ENCODE measurements at places on chromosomes 16 and 17.

GRCh38 chr17:3973495-3974137 is 9.4 kb upstream of the ATP2A3 start:
- no peak for DNase-seq
- H3K4me3 ChIP-seq = no peak overlapping the region

- no peaks in the 10 kb centered on the region for H3K27me3 ChIP-seq
- H3K36me3 ChIP-seq = no peaks in the 10 kb centered on the region
- DNase-seq = peak; percentile 13
- no peak overlapping the region for H3K27ac ChIP-seq
- no peaks in the 10 kb centered on the region for H3K4me1 ChIP-seq
- H3K4me3 ChIP-seq = no peak overlapping the region
Observed at GRCh38 chr17:62187681-62188080, 122.6 kb upstream of the MED13 start.

DNA sequence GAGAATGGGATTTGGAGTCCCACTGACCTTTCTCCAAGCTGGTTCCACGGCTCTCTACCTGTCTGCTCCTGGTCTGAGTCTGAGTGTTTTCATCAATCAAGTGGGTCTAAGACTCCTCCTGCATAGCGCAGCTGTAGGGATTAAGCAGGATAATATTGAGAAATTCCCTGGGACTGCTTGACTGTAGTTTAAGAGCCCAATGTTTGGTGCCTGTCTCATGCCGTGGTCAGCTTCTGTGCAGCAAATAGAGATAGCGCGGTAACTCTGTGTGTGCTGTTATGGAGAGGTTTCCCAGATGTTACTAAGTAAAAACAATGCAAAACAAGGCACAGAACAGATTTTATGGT is 21.4 kb downstream of the RPTOR start:
- H3K4me3 ChIP-seq = no peak overlapping the region
- H3K4me1 ChIP-seq = peaks cover 6% of the 10 kb centered on the region
- no peaks in the 10 kb centered on the region for H3K27me3 ChIP-seq
- H3K27ac ChIP-seq = no peak overlapping the region

DNA sequence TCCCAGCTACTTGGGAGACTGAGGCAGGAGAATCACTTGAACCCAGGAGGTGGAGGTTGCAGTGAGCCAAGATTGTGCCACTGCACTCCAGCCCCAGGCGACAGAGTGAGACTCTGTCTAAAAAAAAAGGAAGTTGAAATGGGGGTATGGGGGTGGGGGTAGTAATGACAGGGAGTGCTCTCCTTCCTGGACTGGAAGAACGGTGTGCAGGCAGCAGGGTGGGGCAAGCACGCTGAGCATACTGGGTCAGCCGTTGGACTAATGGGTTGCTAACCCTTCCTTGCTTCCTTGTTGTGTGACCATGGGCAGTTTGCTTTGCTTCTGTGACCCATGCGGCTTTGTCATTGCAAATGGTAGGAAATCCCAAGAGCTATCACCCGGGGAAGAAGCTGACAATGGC is 16.5 kb downstream of the KATNIP start:
- no peak overlapping the region for H3K27ac ChIP-seq
- no peaks in the 10 kb centered on the region for H3K27me3 ChIP-seq

DNA sequence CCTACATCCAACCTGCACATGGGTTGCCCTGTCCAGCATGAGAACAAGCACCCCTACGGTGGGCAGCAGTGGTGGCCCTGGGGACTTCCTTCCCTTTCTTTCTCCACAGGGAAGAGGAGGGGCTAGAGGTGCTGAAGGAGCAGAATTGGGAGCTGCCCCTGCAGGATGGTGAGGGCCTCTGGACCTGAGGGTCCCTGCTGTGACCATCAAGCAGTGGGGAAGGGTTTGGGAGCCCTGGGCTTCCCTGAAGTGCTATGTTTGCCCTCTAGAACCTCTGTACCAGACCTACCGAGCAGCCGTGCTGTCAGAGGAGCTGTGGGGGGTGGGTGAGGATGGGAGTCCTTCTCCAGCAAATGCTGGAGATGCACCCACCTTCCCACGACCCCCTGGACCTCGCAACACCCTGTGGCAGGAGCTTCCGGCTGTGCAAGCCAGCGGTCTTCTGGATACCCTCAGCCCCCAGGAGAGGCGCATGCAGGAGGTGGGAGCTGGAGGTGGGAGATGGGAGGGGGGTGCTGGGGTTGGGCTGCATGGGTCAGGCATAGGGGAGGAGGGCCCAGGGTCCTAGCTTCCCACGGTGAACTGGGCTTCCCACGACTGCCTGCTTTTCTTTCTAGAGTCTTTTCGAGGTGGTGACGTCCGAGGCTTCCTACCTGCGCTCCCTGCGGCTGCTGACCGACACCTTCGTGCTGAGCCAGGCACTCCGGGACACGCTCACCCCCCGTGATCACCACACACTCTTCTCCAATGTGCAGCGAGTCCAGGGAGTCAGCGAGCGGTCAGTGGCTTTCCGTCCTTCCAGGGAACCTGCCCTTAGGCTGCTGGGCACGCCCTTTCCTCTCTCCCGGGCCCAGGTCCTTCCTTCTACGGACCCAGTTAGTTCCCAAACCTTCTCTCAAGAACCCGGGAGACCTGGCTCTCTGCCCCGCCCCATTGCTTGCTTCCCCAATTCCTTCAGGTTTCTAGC is 5.0 kb downstream of the ARHGEF15 start:
- H3K4me3 ChIP-seq = peak overlapping the region; percentile 44
- H3K4me1 ChIP-seq = no peaks in the 10 kb centered on the region
- DNase-seq = peak; percentile 39
- H3K27me3 ChIP-seq = peaks cover 17% of the 10 kb centered on the region
- no peaks in the 10 kb centered on the region for H3K36me3 ChIP-seq
- no peak overlapping the region for H3K27ac ChIP-seq

DNA sequence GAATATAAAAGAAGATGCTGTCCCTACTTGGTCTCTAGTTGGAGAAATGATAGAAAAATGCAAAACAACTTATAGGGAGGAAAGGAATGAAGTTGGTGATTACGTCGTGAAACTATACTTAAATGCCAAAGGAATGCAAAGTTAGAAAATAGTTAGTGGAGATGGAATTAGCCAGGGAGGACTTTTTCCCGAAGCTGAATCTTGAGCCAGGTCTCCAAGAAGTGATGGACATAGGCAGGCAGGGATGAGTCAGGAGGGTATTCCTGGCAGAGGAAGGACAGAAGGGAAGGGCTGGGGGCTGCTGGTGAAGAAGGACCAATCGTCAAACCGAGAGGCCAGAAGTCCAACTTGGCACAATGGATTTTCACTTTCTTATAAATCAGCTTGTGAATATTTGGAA is 1.8 kb downstream of the SNTB2 start:
- peak overlapping the region; percentile 84 for H3K27ac ChIP-seq
- H3K4me1 ChIP-seq = peaks cover 12% of the 10 kb centered on the region
- no peaks in the 10 kb centered on the region for H3K36me3 ChIP-seq
- peak overlapping the region; percentile 73 for H3K4me3 ChIP-seq
- no peaks in the 10 kb centered on the region for H3K27me3 ChIP-seq
- DNase-seq = no peak

- no peaks in the 10 kb centered on the region for H3K4me1 ChIP-seq
- no peak overlapping the region for H3K27ac ChIP-seq
- H3K36me3 ChIP-seq = no peaks in the 10 kb centered on the region
- no peak overlapping the region for H3K4me3 ChIP-seq
- H3K27me3 ChIP-seq = no peaks in the 10 kb centered on the region
Observed at GRCh38 chr17:61144137-61144536, 255.5 kb upstream of the TBX2 start.

DNA sequence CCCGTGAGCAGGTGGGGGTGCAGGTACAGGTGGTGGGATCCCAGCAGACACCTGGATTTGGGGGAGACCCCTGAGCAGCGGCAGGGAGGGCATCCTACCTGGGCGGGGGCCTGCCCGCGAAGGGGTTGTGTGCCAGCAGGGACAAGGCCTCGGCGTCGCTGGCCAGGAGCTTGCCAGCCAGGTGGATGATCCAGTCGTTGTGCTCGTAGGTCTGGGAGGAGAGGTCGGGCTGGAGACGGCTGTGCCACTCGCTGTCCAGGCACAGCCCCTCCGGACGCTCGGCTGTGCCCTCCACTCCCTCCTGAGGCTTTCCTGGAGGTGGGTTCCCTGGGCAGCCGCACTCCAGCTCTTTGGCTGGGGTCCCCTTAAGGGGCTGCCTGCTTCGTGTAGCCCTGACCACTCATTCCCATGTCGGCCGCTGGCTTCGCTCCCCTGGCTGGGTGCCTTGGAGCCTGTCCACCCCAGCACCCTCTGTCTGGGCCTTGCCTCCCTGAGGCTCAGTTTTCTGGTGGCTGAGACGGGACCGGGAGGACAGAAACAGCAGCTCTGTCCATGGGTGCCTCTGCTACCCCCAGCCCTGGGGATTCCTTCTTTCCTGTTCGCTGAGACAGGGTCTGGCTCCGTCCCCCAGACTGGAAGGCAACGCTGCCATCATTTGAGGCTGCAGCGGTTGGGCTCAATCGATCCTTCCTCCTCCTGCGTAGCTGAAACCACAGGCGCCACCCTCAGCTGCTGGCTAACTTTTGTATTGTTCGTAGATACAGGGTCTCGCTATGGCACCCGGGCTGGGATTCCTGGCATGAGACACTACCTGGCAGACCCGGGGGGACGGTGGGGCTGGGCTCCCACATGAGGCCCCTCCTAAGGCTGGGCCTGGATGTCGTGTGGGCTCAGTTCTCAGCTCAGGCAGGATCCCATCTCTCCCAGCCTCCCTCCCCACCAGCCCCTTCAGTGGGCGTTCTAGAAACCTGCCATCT is 68.6 kb upstream of the GNG13 start:
- no peaks in the 10 kb centered on the region for H3K4me1 ChIP-seq
- H3K36me3 ChIP-seq = no peaks in the 10 kb centered on the region
- H3K27me3 ChIP-seq = no peaks in the 10 kb centered on the region
- H3K27ac ChIP-seq = no peak overlapping the region
- no peak overlapping the region for H3K4me3 ChIP-seq

- H3K4me3 ChIP-seq = no peak overlapping the region
- no peaks in the 10 kb centered on the region for H3K27me3 ChIP-seq
- no peaks in the 10 kb centered on the region for H3K36me3 ChIP-seq
- DNase-seq = peak; percentile 44
- H3K27ac ChIP-seq = no peak overlapping the region
Observed at GRCh38 chr16:81136390-81137335, 40.5 kb upstream of the GCSH start.

- no peak for DNase-seq
- no peak overlapping the region for H3K27ac ChIP-seq
- H3K36me3 ChIP-seq = peaks cover 4% of the 10 kb centered on the region
- no peaks in the 10 kb centered on the region for H3K27me3 ChIP-seq
- H3K4me1 ChIP-seq = no peaks in the 10 kb centered on the region
- H3K4me3 ChIP-seq = no peak overlapping the region
Observed at GRCh38 chr16:81618187-81618586, 160.9 kb upstream of the PLCG2 start.

Measured in kidney (tissue), 22 donors.